H4 (cell line): ENCODE measurements at places on chromosomes 3 and 15. TPM values are rescaled to one million over a fixed set of nuclear protein-coding genes. Genes with fewer than 3 reads are reported as not detected.
A peak's percentile ranks its signal among the peaks of the same experiment; 100 is the strongest.

DNA sequence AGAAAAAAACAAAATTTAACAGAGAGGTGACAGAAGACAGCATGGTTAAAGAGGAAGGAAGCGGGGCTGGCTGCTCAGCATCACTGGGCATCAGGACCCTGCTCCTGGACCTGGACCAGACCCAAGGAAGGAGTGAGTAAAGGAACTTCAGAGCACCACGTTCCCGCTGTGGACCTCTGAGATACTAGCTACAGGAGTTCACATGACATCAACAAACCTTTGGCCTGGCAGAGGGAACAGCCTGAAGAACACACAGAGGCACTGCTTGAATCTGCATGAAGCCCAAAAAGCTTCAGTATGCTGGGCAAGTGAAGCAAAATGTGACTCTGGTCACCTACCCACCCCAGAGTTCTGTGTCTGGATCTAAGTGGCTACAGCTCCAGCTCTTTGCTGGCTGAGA lies 38.1 kb downstream of the SLC2A2 start:
- DNase-seq: no peak

GRCh38 chr3:72044231-72044855 lies 259.4 kb upstream of the PROK2 start:
- DNase-seq: no peak

- no peak for DNase-seq
Measured at GRCh38 chr3:2735392-2735894, 374.7 kb downstream of the IL5RA start.

DNA sequence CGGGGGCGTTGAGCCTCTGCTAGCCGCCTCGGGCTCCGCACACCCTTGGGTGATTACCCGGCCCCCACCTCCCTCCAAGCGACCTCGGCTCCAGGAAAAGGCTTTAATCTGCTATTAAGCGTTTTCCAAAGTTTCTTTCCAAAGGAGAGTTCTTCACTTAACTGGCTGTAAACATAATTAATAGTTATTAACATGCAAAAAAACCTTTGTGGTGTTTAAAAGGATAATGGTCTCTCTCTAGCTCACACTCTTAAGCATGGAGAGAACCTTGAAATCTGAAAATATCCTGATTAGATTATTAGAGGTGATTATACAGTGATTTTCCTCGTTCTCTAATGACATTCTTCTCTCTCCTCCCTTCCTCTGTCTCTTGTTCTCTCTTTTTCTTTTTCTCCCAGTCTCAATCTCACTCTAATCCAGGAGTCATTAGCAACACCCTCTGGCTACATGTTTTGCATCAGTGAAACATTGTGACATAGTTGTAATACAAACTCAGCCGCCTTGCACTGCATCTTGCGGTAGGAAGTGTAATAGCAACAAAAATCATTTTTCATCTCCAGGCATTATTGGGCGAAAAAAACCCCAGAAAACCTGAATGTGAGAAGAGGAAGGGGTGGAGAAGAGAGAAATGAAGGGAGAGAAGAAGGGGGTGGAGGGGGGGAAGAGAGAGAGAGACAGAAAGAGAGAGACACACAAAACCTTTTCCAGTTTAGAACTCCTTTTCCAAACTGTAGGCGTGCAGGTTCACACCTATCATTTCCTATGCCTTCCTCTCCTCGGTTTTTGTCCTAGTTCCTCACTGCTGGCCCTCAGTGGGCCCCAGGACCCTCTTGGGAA lies 24.4 kb downstream of the NR2F2 start:
- peak; percentile 36 for DNase-seq

GRCh38 chr15:65414841-65415621 lies 7.7 kb downstream of the IGDCC4 start:
- DNase-seq: no peak

DNA sequence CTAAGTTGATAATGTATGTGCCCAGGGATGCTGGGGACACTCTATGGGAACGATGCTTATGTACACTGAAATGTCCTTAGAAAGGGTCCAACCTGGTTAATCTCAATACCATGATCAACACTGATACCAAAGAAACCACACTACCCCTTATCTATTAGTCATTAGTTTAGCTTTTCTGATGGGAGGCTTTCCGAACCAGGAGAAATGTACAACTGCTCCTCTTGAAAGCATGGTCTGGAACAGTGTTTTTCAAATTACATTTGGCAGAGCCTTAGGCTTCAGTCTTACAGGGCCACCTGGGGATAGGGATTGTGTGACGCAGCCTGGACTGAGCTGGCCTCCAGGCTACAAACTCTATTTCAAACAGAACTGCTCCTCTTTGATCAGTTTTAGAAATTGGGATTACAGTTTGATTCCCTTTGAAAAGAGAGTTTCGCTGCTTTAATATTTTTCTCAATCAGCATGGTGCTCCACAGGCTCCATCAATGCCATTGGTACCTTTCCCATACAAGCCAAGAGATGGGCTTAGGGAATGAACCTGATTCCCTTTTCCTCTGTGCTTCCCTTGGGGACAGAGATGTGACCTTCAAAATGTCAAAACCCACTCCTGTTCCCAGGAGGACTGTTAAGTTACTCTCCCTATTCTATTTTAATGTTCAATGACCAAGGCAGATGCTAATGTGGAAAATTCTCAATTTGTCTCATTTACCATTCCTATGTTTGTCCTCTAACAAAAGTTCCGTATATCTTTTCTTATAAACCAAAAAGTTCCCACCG lies 296.0 kb upstream of the ADAMTS9 start:
- DNase-seq: no peak

- no peak for DNase-seq
Measured at GRCh38 chr3:172199850-172200369, 160.5 kb downstream of the FNDC3B start.

- DNase-seq: peak; percentile 90
Measured at GRCh38 chr3:45105855-45106671, 40.1 kb downstream of the CDCP1 start.

GRCh38 chr15:89178307-89178977 lies 42.9 kb downstream of the RLBP1 start:
- no peak for DNase-seq

GRCh38 chr3:64094713-64095079 lies 71.4 kb upstream of the PSMD6 start:
- no peak for DNase-seq

GRCh38 chr3:152278756-152279427 lies 10.2 kb downstream of the MBNL1 start:
- no peak for DNase-seq

GRCh38 chr3:150177673-150178381 lies 207.1 kb upstream of the PFN2 start:
- DNase-seq: no peak

- no peak for DNase-seq
Measured at GRCh38 chr3:173003471-173003870, 137.6 kb downstream of the SPATA16 start.

GRCh38 chr3:69739204-69740102 lies at the start of gene MITF:
TSS of gene MITF (plus strand) at chr3:69739464. CDS start at chr3:69739598, 134 bp downstream.
- DNase-seq: peak; percentile 65

- no peak for DNase-seq
Measured at GRCh38 chr3:29822071-29822470, 541.2 kb downstream of the RBMS3 start.

DNA sequence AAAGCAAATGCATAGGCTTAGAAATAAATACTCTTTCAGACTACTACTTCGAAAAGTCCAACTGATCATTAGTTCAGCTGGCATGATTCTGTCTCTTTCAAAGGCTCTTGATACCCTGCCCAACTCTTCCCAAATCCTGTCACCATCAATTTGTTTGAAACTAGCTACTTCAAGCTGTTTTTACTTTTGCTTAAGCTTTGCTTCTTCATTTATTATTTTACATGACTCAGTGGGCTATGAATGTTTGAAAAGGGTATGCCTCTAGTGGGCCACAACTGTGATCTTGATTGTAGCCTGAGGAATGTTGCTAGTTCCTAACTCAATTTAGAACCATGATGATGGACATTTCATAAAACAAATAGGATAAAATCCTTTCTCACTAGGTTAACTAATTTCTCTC lies 340.8 kb downstream of the NAALADL2 start:
- no peak for DNase-seq

GRCh38 chr3:134804508-134805480 lies 9.7 kb downstream of the EPHB1 start:
- DNase-seq: no peak

DNA sequence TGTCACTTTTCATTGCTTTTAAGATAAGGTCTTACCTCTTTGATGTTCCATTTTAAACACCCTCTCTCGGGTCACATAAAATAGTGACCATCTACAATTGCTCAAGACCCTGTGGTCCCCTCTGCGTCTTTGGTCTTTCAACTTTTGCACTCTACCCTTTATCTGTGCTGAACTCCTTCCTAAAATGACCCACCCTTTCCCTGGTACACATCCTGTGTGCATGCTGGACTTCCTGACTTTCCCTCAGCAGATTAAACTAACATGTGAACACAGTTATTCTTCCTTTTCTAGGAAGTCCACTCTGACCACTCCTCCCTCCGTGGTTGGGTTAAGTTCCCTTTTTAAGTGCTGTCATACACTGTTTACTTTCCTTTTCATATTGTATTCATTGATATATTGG lies 414.2 kb downstream of the GABRB3 start:
- no peak for DNase-seq

DNA sequence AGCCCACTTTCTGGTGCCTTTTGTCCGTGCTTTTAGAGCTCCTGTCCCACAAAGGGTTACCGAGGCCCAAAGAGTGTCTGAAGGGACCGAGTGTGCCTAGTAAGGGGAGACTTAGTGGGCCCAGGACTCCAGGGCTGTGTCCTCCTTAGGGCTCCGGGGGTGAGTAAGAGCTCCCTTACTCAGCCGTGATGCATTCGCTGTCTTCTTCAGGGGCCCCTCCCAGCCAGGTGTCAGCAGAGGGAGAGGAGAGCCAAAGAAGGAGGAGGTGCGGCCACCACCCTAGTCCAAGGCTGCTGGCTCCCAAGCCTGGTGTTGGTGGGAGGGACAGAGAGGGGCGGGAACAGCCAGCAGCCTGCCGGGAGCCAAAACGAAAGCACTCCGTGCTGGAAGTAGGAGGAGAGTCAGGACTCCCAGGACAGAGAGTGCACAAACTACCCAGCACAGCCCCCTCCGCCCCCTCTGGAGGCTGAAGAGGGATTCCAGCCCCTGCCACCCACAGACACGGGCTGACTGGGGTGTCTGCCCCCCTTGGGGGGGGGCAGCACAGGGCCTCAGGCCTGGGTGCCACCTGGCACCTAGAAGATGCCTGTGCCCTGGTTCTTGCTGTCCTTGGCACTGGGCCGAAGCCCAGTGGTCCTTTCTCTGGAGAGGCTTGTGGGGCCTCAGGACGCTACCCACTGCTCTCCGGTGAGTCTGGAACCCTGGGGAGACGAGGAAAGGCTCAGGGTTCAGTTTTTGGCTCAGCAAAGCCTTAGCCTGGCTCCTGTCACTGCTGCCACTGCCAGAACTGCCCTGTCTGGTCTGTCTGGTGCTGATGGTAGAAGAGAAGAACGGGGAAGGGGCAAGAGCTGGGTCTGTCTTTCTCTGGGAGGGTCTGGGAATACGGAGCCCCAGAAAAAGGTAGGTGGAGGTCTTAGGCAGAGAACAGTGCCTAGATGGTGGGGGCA lies at the start of gene IL17RC:
Gene IL17RC, plus strand, starts transcription at position 365 of the 947 bp plus-strand sequence. Its CDS starts 218 bp downstream, at position 583.
- peak; percentile 85 for DNase-seq

DNA sequence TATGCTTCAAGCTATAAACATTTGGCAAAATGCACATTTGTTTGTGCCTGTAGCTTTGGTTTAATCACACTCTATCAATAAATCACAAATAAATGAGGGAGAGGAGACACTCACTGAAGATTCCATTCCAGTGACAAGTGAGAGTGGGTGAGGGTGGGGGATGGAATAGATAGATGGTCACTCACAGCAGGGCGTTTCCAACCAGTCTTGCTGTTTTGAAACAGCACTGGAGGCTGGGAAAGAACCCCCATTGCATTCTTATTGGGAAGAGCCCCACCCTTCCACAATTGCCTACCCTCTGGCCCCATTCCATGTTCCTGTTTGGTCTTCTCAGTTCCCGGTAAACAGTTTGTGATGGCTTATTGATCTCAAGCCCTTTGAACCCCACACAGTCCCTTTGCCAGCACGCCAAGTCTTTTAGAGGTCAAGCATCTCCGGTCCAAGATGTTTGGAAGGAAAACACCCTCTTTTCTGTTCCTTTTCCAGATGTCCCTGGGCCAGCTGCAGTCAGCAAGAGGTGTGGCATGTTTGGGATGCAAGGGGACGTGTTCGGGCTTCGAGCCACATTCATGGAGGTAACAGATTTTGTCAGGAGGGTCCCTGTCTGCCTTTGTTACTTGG lies 30.7 kb downstream of the LMCD1 start:
- DNase-seq: no peak

GRCh38 chr3:100968932-100969906 lies 24.0 kb downstream of the ABI3BP start:
- no peak for DNase-seq

- peak; percentile 80 for DNase-seq
Measured at GRCh38 chr3:71681224-71681668, 44.0 kb downstream of the EIF4E3 start.

- peak; percentile 49 for DNase-seq
Measured at GRCh38 chr3:159263750-159264553, 462.1 kb downstream of the MFSD1 start.

DNA sequence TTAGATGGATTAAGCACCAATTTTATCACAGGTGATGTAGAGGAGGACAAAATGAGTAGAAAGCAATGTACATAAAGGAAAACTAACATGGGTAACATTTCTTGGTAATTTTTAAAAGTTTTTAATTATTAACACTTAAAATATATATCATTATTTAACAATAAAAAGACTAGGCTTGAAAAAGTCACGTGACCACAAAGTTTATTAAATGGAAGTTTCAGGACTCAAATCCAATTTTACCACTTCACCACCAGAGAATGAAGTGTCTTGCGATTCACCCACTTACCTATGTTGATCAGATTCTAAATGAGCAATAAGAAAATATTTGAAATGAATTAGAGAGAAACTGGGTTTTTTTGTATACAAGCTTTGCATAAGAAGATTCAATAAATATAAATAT lies 721.3 kb downstream of the GBE1 start:
- no peak for DNase-seq

DNA sequence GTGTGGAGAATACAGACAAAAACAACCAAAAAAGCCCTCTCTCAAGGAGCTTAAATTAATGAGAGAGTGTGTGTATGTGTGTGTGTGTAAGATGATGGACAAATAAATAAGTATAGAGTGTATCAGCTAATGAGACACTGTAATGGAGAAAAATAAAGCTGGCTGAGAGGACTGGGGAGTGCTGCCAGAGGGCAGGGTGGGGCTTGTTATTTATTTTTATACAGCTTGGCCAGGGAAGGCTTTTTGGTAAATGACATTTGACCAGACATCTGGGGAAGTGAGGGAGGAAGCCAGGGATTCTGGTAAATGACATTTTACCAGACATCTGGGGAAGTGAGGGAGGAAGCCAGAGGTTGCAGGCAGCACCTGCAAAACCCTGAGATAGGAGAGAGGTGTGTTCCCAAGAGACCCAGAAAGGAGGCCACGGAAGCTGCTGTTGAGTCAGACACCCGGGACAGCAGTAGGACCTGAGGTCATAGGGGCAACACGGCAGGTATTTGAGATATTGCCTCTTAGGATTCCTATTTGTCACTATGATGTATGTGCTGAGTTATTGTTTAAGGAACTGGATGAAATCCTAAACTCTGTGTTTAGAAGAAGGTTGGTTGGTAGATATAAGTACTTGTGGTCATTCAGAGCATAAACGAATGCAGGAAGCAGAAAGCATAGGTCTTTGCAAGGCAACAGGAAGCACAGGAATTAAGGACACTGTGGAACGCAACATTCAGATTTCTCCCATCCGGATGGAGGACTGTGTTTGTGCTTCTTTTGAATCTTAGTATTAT lies 2.7 kb downstream of the SV2B start:
- DNase-seq: no peak

CMTM6 gene
- total RNA-seq: 72.0 and 74.1 TPM in 2 replicates

GRM7 gene
- not detected in 2 replicates for total RNA-seq

GOLGB1 gene
- total RNA-seq: 15.0 and 20.0 TPM in 2 replicates

HHLA2 gene
- not detected in 2 replicates for total RNA-seq

EXD1 gene
- 0.12 TPM in 1 of 2 replicates, not detected in the other for total RNA-seq

CP gene
- 2.6 and 3.4 TPM in 2 replicates for total RNA-seq

TLR9 gene
- total RNA-seq: not detected in 2 replicates

DLL4 gene
- total RNA-seq: 0.10 TPM in 1 of 2 replicates, not detected in the other

VEPH1 gene
- total RNA-seq: 0.75 and 8.9 TPM in 2 replicates
